Mucosa of descending colon (tissue), 3 donors: ENCODE measurements at places on chromosomes 11 and 22. TPM values are rescaled to one million over a fixed set of nuclear protein-coding genes. Genes with fewer than 3 reads are reported as not detected.

DNA sequence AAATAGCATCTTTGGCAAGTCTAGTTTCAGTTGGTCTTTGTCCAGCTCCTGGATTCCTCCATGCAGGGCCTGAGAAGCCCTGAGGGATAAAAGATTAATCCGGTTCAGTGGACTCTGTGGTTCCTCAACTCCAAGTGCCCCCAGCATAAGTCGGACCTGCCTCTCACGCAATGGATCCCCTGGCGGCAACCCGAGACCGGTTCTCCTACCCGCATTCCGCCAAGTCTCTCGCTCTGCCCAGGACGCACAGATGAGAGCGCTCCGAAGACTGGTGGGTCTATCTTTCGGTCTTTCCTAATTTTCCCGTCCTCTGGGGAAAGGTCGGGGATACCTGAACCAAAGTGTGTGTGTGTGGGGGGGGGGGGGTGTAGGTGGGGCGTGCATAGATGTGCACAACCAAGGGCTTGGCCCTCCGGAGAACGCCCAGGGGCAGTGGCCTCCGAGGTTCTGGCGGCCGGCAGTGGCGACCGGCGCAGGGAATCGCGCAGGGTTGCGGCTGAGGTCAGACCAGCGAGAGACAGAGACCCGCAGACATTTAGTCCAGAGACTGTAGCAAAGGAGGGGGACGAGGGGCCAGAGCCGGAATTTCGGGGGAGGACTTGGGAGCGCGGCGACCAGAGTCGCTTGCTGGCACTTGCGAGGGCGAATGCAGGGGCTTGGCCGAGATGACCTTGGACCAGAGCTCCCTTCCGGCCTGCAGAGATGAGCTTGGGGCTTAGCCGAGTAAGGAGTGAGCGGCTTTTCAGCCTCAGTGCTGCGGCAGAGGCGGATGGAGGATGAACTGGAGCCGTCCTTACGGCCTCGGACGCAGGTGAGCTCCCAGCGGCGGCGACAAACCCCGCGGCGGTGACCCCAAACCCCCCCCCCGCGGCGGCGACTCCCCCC lies 712 bp upstream of the SLC2A11 start:
- DNase-seq: peak; percentile 46

- DNase-seq: no peak
These were observed 6.5 kb upstream of the CYB5R3 start for GRCh38 chr22:42655693-42656092.

- DNase-seq: no peak
These were observed 21.9 kb upstream of the NXPE4 start for GRCh38 chr11:114617157-114618124.

DNA sequence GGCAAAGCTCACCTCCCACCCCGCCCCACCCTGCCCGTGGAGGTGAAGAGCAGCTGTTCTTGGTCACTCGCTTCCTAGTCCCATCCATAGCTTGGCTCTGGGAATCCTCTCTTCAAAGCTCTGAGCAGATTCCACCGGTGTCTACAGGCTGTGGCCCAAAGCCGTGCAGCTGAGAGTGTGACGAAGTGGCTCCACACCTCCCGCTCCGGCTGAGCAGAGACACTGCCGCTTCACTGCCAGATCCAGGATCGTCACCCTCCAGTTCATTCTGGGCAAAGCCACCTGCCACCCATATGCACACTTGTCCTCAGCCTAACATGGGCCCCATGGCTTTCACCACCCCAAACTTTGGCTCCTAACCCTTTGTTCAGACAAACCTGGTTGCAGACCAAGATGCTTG lies 532.9 kb upstream of the B3GAT1 start:
- no peak for DNase-seq

DNA sequence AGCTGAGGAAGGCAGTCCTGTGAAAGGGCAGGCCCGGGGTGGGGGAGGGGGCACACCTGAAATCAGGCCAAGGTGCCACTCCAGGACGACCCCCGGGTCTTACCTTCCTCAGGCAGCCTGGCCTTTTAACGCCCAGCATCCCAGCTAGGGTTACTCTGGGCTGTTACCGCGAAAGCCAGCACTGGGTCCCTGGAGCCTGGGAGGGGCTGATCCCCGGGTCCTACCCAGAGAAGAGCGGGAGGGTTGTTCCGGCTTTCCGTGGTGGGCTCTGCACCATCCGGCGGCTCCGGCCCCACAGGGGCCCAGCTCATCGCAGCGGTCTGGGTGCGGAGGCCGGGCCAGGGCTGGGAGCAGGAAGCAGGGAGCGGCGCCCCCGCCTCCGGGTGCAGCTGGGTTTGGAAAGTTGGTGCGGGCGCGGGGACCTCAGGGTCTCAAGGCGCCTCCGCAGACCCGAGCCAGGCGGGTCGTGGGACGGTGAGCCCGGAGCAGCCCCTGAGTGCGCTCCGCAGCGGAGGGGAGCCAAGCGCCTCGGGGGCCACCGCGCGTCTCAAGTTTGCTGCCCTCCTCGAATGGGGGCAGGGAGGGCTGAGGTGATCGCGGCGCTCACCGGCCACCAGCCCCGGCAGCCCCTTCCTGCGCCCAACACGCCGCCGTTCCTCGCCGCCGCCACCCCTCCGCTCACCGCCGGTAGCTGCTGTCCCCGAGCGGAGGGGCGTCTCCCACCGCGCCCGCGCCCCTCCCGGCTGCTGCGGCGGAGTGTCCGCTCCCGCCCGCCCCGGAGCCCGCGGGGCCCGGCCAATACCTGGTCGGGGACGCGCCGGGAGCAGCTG lies 831 bp downstream of the CHST1 start:
- DNase-seq: no peak

DNA sequence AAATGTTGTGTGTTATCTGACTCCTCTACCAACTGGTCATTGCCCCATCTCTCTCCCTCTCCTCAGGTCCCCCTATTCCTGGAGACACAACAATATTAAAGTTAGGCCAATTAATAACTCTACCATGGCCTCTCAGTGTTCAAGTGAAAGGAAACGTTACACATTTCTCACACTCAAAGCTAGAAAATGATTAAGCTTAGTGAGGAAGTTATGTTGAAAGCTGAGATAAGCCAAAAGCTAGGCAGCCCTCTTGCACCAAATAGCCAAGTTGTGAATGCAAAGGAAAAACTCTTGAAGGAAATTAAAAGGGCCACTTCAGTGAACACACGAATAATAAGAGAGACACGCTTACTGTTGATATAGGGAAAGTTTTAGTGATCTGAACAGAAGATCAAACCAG lies 6.9 kb downstream of the DLG2 start:
- DNase-seq: no peak

- DNase-seq: no peak
These were observed 124.7 kb upstream of the BMAL1 start for GRCh38 chr11:13152736-13153541.

DNA sequence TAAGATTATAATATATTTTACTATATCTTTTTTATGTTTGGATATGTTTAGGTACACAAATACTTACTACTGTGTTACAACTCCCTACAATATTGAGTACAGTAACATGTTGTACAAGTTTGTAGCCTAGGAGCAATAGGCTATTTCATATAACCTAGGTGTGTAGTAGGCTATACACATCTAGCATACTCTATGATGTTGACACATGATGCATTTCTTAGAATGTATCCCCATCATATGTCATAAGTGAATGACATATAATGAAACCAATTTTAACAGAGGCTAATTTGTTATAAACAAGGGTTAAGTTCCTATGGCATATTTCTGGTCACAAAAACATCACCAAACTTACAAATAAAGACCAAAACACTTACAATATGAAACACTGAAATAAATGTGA lies 86.5 kb upstream of the RRM1 start:
- no peak for DNase-seq

DNA sequence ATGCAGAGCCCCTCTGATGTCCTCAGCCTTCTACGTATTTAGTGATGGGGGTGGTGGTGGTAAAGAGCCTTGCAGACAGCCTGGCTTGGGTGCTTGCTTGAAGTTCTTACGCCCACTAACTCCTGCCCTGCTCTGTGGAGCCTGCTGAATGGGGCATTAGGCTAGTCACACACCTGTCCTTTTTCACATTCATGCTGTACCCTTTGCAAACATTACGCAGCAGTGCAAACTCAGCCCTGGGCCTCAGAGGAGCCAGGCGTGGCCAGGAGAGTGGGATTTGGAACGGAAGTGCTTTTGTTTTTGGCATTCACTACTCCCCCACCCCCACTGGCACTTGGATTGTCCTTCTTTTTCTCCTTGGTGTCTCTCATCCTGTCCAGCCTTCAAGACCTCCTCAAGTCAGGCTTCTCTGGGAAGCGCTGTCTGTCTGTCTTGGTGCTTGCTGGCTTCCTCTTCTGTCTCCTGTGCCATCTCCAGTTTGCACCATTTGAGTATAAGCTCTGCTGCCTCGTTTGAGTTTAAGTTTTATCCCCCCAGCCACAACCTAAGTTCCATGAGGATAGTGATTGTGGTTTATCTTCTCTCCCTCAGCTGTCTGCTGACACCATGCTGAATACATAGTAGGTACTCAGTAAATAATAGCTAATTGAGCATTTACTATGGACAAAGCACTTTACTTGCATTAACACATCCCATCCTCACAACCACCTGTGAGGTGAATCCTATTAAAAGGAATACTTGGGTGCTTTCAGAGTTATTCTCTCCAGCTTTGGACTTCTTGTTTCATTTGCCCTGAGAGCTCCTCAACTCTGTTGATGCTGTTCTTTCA lies 26.7 kb downstream of the ZBTB16 start:
- DNase-seq: no peak

GRCh38 chr11:65275906-65276305 lies 14.1 kb downstream of the POLA2 start:
- no peak for DNase-seq

DNA sequence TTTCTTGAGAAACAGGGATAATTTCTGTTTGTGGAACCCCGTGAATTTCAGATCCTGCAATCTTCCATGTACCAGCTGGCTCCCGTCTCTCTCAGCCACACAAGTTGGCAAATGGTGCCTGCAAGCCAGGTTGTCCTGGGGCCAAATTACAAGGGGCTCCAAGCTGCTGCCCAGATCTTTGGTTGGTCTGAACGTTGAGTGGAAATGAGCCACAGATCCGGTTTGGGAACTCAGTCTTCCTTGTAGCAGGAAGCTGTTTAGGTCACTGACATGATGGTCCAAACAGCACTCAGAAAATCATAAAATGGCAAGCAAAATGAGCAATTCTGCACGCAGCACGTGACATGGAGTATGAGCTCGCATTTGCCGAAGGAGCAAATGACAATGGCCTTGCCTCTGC lies 1496.4 kb downstream of the TBC1D22A start:
- no peak for DNase-seq

DNA sequence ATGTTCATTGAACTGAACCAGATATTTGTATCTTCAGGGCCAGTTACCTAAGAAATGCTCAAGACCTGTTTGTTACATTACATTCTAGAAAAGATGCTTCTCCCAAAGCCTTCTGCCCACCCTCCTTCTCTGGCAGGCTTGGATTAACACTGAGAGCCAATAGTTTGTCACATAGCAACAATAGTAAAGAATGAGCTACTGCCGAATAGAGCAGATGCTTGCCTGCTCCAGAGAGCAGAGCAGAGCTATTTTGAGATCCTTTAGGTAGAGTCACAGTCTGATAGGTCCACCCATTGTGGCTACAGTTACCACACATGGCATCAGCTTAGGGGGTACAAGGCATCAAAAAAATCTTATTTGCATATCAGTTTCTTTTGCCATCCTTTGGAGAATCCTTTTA lies 13.5 kb upstream of the EP300 start:
- no peak for DNase-seq

GTSE1 gene
- 3.6 TPM for total RNA-seq

DNA sequence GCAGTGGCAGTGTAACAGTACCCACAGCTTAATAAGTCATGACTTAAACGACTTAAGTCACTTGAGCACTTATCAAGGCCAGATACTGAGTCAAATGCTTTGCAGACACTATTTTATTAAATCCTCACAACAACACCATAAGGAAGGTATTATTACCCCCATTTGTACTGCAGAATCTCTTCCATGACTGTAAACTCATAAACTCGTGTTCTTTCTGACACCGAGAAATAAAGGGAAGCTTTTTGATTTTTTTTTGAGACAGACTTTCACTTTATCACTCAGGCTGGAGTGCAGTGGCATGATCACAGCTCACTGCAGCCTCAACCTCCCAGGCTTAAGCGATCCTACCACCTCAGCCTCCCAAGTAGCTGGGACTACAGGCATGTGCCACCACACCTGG lies 103.8 kb downstream of the ABTB2 start:
- DNase-seq: no peak

OR52A1 gene
- total RNA-seq: not detected

PSMD13 gene
- total RNA-seq: 96.4 TPM

GRCh38 chr11:27418356-27418755 lies 54.2 kb downstream of the LGR4 start:
- no peak for DNase-seq

- DNase-seq: no peak
These were observed 11.0 kb upstream of the SLC5A4 start for GRCh38 chr22:32265882-32266767.

- no peak for DNase-seq
These were observed 89.6 kb downstream of the FANCF start for GRCh38 chr11:22536071-22536470.

- DNase-seq: no peak
These were observed 5.4 kb downstream of the LDLRAD3 start for GRCh38 chr11:35949242-35949641.

DNA sequence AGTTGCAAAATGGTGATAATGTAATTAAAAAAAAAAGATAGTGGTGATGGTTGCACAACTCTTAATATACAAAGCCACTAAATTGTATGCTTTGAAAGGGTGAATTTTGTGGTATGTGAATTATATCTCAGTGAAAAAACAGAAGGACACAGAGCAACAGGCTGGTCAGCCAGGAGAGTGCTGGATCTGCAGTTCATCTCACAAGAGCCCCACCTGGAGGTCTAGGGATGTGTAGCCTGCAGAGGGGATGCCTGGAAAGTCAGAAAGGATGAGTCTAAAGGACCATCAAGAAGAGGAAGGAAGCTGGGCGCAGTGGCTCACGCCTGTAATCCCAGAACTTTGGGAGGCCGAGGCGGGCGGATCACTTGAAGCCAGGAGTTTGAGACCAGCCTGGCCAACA lies 9.0 kb downstream of the POLR3H start:
- DNase-seq: no peak

GRCh38 chr22:45615364-45615763 lies 56.3 kb upstream of the ATXN10 start:
- DNase-seq: no peak

GRCh38 chr11:104764710-104765045 lies 133.6 kb downstream of the CASP12 start:
- no peak for DNase-seq

PGA3 gene
- not detected for total RNA-seq

SEPTIN5 gene
- 1.2 TPM for total RNA-seq

DNA sequence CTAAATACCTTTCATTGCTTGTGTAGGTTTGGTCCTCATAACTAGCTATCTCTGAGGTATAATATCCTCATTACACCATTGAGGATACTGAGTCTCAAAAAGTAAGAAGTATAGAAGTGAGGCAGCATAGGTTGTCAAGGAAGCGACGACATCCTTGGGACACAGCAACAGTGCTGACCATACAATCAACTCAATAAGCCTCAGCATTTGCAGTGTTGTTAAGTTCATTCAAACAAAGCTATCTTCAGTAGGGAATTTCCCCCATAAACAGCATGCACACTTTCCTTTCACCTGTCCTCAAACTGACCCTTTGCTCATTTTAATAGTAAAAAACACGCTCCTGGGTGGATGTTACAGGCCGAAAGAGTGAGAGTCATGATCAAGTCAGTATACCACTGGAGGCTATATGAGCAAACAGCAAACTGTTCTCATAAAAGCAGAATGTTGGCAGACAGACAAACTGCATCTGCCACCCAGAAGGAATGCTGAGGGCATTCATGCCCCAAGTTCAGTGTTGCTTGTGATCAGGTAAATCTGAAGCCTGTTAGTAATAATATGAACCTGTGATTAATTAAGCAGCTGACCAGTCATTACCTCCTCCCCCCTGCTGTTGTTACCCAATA lies 756.2 kb upstream of the TENM4 start:
- DNase-seq: no peak
